ENCODE measurements at places on chromosomes 6 and 20.

- DNase-seq: no peak
These were observed 527 bp downstream of the NFKBIL1 start for GRCh38 chr6:31547727-31548543.

DNA sequence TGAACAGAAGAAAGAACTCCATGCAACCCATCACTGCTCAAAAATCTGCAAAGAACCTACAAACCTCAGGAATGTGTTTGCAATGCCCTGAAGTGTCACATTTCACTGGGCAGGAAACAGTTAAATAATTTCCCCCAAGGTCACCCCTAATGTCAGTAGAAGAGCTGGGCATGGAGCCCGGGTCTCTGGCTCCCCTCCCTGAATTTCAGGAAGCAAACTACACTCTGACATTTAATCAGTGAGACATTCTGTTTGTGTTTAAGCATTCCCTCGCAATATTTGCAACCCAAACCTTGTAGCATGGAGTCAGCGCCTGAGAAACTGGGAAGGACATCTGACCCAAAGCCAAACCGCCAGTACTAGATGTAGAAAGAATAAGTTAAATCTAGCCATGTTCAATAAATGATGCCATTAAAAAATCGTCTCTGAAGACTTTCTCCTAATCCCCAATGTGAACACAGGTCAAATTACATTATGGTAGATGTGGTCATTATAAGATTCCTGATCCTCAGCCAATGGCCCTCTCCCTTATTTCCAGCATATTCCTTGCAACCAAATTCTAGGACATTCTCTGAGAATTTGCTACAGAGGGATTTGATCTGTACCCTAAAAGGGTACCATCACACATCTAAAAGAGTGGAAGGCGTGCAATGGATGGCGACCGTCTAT, 91.2 kb upstream of the ADTRP start:
- DNase-seq: no peak

DNA sequence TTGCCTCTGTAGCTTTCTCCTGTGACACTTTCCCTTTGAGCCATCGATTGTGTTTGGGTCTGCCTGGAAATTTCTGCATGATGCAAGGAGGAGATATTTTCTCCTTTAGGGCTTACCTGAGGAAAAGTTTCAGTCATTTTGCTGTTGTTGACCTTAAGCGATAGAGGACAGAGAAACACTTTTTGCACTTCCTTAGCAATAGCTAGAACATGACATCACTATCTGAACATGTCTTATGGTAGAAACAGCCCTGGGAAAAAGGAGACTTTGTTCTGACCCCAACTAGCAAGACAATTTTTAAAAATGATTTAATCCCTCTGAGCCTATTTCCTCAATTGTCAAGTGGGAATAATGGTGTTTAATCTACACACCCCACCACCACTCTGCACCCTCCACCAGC, 9.7 kb upstream of the FILIP1 start:
- DNase-seq: no peak

- no peak for DNase-seq
These were observed 6.4 kb downstream of the NPEPL1 start for GRCh38 chr20:58698741-58699622.

GRCh38 chr6:159691133-159691962, 1.7 kb downstream of the SOD2 start:
- peak; percentile 65 for DNase-seq

- no peak for DNase-seq
These were observed 20.5 kb upstream of the CDKN1A start for GRCh38 chr6:36657942-36658544.

DNA sequence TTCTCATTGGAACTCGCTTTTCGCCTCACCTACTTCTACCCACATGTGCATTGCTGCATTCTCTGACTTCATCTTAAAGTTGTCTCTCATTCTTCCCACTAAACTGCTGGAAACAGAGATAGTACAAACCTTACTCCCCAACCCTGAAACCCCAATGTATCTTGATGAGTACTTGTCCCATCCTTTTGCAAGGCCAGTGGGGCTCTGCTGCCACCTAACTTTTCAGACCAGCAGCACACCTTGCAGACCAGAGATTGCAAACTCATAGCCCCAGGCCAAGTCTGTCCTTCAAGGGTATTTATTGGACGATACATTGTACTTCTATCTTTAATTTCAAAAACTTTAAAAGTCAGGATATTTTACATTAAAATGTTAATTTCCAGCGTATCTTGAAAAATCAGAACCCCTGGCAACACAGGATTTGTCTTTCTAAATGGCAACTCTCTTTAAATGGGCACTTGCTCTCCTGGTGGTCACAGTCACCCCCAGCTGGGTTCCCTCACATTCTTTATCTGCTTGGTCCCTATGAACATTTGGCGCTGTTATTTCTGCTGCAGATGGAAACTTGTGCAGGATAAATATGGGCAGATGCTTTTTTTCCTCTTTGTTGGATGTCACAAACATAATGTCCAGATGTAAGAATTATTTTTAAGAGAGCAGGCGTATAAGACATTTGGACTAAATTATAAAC, 83.9 kb downstream of the SOD2 start:
- DNase-seq: no peak

- no peak for DNase-seq
These were observed at the start of gene ERVFRD-1 for GRCh38 chr6:11110921-11111768. Gene ERVFRD-1 (minus strand): TSS chr6:11111725. CDS start chr6:11105310, 6,415 bp downstream.

DNA sequence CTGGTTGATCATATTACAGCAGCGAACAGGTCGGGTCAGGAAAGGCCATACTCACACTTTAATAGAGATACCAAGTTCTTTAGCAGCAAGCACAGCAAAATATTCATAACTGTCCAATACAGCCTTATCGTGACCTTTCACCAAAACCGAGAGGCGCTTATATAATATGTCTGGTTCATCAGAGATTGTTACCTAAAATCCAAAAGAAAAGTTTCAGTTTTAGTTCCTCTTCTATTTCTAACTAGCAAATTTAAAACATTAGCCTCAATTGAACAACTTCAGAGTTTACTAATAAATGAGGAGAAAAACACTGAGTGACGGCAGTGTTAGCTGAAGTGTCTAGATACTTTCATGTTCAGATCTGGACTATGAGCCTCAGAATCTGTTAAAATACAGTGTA, 5.9 kb downstream of the MRPS10 start:
- DNase-seq: peak; percentile 26

DNA sequence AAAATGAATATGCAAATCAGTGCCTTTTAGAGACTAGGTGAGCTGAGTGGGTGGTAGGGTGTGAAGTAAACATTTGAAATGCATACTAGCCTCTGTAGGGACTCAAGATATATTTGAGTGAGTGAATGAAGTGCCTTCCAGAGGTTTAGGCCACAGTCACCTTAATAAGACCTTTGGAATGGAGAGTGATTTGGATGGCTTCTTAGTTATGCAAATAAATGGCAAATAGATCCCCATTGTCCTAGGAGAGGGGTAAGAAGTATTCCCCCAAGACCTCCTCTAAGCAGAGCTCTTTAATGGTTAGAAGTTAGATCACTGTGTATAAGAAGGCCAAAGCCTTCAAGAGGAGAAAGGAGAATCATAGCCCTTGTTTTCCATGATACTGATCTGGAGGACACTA, 47.8 kb upstream of the IMPG1 start:
- no peak for DNase-seq

GRCh38 chr6:132526461-132526860, 11.6 kb upstream of the TAAR9 start:
- no peak for DNase-seq

DNA sequence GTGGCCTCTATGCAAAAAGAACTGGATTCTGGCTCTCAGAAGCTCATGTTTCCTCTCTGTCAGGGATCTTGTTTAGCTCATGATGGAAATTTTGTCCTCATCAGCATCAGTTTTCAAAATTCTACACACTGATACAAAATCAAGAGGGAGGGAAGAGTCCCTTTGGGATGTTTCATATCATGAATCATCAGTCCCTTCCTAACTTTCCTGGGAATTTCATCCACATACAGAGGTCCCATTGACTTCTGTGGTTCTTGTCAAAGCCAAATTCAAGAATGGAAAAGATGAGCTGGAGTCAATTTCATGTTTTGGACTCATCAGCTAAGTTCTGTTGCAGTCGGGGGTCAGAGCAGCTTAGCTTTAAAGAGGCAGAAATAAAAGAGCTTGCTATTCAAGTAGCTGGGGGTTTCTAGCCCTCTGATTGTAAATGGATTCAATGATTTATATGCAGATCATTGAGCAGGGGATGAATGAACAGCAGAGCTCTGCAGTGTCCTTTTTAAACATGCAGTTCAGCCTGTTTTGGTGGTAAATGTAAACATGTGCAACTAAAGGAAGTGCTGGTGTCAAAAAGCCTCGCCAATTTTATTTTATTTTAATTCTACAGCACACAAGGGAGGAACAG, 21.3 kb upstream of the TMEM14A start:
- no peak for DNase-seq

- no peak for DNase-seq
These were observed 246.3 kb downstream of the FNDC1 start for GRCh38 chr6:159415540-159415939.

DNA sequence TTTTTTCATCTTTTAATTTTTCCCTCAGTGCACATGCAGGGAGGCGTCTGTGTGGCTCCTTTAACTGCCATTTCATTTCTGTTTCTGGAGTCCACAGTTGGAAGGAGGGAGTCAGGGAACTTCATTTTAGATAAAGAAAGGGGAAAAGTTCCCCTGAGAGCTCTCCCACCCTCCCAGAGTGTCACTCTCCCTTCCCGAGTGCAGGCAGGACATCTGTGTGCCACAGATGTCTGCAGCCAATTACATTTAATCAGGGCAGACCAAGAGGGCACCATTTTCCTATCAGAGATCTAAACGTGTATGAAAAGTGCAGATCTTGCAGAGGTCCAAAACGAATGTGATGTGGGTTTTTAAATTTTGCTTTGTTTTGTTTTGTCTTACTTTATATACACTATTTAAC, 96.6 kb downstream of the PXDC1 start:
- peak; percentile 80 for DNase-seq

DNA sequence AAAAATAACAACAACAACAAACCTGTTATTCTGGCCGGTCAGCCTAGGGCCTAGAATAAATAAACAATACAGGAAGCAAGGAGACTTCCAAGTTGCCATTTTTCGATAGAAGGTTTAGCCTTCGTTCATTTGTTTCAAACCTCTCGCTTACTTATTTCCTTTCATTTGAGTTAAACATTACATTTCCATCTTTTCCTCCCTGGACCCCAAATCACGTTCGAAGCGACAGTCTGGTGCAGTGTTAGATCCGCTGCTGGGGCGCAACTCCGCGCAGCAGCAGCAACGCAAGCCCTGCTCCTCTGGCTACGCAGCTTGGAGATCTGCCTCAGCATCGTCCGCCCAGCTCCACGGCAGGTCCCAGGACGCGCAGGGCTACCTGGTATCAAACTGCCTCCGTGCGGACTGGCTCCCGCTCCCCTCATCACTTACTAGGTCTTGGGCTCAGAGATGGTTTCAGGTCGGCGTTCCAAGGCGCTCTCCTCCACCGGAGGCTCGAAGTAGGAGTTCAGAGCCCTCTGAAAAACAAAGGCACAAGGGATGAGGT, 530 bp downstream of the TDP2 start:
- peak; percentile 76 for DNase-seq

DNA sequence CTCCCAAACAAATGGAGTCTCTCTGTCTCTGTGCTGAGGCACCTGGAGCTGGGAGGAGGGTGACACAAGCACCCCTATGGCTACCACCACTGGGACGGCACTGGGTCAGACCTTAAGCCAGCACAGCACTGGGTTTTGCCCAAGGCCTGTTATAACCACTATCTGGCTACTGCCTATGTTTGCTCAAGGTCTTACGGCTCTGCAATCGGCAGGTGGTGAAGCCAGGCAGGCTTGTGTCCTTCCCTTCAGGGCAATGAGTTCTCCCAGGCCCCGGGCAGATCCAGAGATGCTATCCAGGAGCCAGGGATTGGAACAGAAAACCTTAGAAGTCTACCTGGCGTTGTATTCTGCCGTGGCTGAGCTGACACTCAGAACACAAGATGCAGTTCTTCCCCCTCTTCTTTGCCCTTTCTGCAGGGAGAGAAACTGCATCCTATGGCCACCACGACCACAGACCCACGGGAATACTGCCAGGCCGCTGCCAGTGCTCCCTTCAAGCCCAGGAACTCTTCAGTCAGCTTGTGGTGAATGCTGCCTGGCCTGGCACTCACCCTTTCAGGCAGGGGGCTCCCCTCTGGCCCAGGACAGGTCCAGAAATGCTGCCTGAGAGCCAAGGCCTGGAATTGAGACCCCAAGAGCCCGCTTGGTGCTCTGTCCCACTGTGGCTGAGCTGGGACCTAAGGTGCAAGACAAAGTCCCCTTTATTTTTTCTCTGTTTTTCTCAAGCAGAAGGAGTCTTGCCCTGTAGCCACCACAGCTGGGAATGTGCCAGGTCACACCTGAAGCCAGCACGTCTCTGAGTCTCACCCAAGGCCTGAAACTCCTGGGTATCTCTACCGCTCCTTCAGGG, 67.0 kb upstream of the FRMD1 start:
- no peak for DNase-seq

- DNase-seq: no peak
These were observed 280.2 kb downstream of the ESR1 start for GRCh38 chr6:152087701-152088100.

DNA sequence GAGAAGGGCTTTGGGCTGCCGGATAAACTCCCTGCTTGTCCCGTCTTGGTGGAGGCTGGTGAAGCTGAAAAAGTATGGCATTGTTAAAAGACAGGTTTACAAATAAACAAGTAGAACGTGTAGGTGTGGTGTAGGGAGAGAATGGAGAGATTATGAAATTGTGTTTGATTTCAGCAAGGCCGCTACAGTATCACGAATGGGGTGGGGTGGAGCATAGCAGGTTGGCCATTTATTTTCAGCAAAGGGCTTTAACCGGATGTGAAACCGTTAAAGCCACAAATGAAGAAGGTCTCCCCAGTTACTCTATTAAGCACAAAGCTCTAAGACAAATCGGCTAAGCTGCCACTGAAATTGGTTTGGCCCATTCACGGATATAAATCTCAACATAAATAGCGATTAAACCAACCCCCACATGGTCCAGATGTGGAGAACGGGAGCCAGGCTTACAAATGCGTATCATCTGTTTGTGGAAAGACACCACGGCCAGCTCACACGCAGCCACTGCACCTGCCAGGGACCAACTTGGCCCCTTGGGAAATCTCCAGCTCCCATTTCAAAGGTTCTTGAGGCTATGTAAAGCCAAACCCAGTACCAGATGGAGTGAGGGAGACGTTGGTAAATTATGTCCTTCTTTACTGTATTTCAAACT, 94.0 kb downstream of the ZMYND8 start:
- peak; percentile 99 for DNase-seq

GRCh38 chr20:57000441-57000968, 265.9 kb downstream of the BMP7 start:
- no peak for DNase-seq

GRCh38 chr6:150336299-150336698, 32.5 kb upstream of the IYD start:
- peak; percentile 40 for DNase-seq

- no peak for DNase-seq
These were observed 245.8 kb upstream of the RAB32 start for GRCh38 chr6:146297815-146298214.

GRCh38 chr6:75281653-75282052, 2.9 kb downstream of the TMEM30A start:
- DNase-seq: no peak

- peak; percentile 36 for DNase-seq
These were observed 816.5 kb downstream of the KIF16B start for GRCh38 chr20:15756754-15757115.

GRCh38 chr6:146594495-146594894, 4.3 kb upstream of the ADGB start:
- DNase-seq: no peak

- DNase-seq: no peak
These were observed 614.5 kb downstream of the PKHD1 start for GRCh38 chr6:51472745-51473487.

GRCh38 chr6:44489910-44490604, 102.6 kb downstream of the CDC5L start:
- DNase-seq: no peak

Measured in NCI-H2171 treated with DMSO at 0.1 percent for 48 hours (cell line).